ENCODE measurements at places on chromosomes 7 and 10. TPM values are rescaled to one million over a fixed set of nuclear protein-coding genes. Genes with fewer than 3 reads are reported as not detected.

Gene RNF32
- polyA plus RNA-seq = 3.9 TPM

Gene NFE2L3
- polyA plus RNA-seq = 4.9 TPM

Gene ATP6V1F
- polyA plus RNA-seq = 325 TPM

Gene CYP26C1
- not detected for polyA plus RNA-seq

Gene EPDR1
- polyA plus RNA-seq = 0.63 TPM

Gene AUTS2
- 8.9 TPM for polyA plus RNA-seq

Gene SOSTDC1
- not detected for polyA plus RNA-seq

Gene TEX36
- polyA plus RNA-seq = not detected

Gene PDZD7
- polyA plus RNA-seq = not detected

Gene CTAGE4
- polyA plus RNA-seq = not detected

Gene SLC16A9
- not detected for polyA plus RNA-seq

Gene SPACDR
- polyA plus RNA-seq = 0.78 TPM

Gene RHOBTB1
- 0.16 TPM for polyA plus RNA-seq

Gene LRRC4
- not detected for polyA plus RNA-seq

Gene UROS
- polyA plus RNA-seq = 55.1 TPM

Gene ACTL6B
- not detected for polyA plus RNA-seq

Gene NPFFR1
- not detected for polyA plus RNA-seq

Gene MYOF
- polyA plus RNA-seq = not detected

Gene NRF1
- polyA plus RNA-seq = 22.7 TPM

Gene GDI2
- 248 TPM for polyA plus RNA-seq

Gene CYP3A5
- polyA plus RNA-seq = 0.16 TPM

Gene BAIAP2L1
- 0.49 TPM for polyA plus RNA-seq

Gene EBF3
- polyA plus RNA-seq = not detected

Gene HOXA2
- polyA plus RNA-seq = not detected

Gene SPDYE9
- 0.19 TPM for polyA plus RNA-seq

Data from IgD-negative memory B cell (primary cell).